ENCODE measurements at places on chromosomes 3 and 15.

DNA sequence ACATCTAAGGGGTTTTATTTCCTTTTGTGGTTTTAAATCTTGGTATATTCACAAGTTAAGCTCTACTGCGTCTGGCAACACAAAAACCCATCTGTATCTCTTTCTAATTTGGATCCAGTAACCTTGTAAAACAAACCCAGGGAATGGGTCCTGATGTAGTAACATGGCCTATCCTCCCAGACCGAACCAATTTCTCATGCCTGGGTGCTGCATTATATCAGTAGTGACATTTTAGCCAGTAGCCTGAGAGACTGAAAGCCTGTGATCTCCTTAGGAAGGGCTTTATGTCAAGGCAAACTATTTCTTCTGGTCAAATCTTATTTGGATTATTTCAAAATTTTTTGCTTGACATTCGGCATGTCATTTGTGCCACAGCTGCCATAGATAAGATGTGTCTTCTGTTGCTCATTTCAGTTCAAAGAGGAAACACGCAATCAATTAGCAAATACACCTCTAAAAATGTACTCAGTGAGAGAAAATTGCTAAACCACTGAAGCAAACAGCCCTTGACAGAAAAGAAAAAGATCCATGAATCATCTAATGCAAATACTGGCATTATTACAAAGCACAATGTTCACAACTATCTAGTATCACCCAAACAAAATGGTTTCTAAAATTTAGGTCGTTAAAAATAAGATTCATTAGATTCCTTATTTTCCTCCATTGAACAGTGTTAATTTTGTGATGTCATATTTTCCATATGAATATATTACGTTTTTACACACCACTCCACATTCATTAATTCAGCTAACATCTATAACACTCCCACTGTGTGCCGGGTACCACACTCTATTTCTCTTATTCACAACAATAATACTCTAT is 4.0 kb downstream of the NPTN start:
- no peak for DNase-seq

- DNase-seq, result no peak
Observed at GRCh38 chr3:146594843-146595482, 10.2 kb downstream of the PLSCR5 start.

- DNase-seq, result no peak
Observed at GRCh38 chr3:48473617-48473952, 27.0 kb downstream of the ATRIP start.

DNA sequence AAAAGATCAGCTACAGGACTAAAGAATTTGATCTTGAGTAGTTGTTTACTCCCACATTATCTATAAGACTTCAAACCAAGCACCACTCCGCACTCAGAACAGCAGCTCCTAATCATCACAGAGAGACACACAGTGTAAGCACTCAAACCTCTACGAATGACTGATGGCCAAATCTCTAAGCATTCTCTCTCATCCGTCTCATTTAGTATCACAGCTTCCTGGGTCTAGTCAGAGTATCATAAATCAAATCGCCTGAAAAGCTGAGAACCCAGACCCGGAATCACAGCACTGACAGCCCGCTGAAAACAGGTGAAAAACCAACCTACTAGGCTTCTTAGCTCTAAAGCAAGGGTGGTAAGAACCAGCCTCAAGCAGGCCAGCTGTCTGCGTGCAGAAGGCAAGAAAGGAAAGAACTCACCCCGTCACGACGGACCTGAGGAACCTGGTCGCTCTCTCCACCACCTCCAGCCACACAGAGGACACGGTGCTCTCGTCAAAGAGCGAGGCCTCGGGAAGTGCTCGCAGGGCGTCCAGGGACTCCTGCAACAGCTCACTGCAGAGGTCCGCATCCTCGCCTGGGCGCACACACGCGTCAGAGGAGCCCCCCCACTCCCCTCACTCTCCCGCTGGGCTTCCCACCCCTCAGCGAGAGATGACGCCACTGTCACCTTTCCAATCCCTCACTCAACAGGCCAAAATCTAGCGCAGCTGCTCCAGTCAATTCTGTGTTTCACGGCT is 47.9 kb downstream of the HERC2 start:
- no peak for DNase-seq

DNA sequence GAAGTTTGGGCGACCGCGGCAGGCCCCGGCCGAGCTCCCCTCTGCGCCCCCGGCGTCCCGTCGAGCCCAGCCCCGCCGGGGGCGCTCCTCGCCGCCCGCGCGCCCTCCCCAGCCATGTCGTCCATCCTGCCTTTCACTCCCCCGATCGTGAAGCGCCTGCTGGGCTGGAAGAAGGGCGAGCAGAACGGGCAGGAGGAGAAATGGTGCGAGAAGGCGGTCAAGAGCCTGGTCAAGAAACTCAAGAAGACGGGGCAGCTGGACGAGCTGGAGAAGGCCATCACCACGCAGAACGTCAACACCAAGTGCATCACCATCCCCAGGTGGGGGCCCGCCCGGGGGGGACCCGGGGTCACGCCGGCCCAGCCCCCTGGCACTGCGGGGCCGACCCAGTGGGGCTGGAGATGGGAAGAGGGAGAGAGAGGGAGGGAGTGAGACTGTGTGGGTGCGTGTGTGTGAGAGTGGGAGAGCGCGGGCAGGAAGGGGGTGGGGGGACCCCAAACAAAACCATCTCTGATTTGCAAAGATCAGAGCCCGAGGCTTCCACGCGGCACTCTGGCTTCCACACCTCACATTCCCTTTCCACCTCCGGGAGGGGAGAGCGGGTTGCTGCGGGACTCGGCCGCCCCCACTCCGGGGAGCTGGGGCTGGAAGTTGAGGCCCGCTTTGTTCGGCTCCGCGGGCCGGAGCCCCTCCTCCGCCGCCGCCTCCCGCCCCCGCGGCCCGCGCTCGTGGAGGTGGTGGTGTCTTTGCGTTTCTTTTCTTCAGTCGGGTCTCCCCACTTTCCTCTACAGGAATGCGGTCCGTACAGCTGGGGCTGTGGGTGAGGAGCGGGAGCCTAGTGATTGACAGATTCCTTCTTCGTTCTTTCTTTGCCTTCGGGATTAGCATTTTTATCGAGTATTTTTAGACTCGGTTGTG is 898 bp downstream of the SMAD3 start:
- DNase-seq, result no peak

- no peak for DNase-seq
Observed at GRCh38 chr3:54563501-54564200, 364.2 kb downstream of the LRTM1 start.

DNA sequence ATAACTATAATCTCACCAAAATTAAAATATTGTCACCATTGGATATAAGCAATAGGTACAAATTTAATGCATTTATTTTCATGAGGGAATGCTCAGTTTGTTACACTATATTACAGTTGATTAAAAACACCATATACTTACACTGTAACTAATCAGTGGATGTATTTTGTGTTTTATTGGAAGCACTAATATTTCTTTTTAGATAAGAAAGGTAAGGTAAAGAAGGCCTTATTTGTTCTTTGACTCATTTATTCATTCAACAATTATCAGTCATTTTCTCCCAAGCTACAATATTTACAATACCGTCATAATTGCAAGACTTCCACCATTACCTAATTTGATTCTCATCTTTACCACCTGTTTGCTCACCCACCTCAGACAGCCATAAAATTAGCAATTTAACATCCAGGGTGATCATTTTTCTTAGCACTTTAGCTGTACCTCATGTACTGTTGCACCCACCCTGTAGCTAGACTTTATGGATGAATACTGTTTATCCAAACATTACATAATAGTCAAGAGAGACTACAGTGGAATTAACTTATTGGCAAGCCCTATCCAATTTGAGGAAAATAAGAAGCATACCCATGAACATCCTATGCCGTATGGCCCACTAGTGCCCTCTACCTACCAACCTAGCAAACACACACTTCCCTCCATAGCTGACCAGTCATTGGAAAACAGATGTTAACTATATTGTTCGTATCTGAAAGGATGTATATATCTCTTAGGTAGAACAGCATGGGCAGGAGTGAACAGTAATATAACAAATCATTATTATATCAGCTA is 229.6 kb downstream of the BBX start:
- peak; percentile 92 for DNase-seq

- DNase-seq, result no peak
Observed at GRCh38 chr3:189233225-189233858, 61.6 kb downstream of the TPRG1 start.

GRCh38 chr3:116413319-116413718 is 32.0 kb downstream of the LSAMP start:
- no peak for DNase-seq

DNA sequence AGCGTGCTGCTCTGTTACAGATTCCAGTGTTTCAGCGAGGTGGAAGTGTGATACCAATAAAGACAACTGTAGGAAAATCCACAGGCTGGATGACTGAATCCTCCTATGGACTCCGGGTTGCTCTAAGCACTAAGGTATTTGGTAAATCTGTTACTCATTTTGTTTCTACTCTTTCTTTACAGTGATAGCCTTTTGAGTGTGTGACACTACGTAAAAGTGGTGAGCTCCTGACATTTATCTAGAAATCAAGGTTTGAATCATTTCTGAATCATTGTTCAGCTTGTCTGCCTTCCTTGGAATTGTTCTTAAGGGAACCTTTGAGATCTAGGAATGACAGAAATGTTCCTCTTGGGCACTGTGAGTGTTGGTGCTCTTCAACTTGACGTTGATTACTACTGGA is 11.2 kb upstream of the CAPN3 start:
- no peak for DNase-seq

DNA sequence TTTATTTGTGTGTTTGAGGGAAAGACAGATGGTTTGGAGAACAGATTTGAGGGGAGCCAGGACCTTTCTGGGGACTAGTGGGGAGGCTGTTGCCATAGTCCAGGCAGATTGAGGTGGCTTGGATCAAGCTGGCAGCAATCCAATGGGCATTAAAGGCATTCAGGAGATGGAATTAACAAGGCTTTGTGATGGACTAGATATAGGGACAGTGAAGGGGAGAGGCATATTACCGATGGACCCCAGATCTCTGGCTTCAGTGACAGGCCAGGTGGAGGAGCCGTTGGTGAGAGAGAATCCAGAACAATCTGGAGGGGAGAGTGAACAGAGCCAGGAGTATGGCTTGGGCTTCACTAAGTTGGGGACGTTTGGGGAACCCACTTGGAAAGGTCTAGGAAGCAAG is 124.8 kb downstream of the EEFSEC start:
- DNase-seq, result no peak

- no peak for DNase-seq
Observed at GRCh38 chr15:80780416-80781221, 1.4 kb downstream of the CEMIP start.

DNA sequence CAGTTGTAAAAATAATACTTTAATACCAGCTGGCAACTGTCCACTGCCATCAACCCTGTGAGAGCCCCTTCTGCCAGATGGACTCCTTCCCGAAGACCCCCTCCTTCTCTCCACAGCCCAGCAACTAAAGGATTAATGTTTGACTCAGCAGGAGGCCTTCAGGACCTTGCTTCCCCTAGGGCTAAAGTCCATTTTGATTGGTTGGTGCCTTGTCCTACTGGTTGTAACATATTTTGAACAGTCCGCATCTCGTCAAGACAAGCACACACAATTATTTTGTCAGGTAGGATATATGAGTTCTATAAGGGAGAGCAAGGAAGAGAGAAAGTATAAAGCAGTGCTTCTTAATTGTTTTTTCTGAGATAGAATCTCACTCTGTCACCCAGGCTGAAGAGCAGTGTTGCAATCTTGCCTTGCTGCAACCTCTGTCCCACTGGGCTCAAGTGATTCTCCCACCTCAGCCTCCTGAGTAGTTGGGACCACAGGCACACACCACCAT is 18.6 kb downstream of the ACOX2 start:
- no peak for DNase-seq

DNA sequence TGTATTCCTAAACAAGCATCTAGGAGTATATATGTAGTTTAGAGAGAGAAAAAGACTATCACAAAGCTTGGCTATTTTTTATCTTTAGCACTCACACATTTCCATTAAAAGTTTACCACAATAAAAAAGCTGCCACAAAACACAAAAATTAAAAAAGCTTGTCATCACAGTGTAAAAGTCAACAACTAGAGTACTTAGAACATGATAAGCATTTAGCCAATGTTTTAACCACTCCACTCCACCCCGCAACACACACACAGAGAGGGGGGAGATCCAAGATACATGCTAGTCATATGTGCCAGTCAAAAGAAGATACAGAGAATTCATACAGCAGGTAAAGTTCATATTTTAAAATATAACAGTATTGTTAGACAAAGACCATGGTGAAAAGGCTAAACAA is 79.7 kb downstream of the STAG1 start:
- DNase-seq, result no peak

DNA sequence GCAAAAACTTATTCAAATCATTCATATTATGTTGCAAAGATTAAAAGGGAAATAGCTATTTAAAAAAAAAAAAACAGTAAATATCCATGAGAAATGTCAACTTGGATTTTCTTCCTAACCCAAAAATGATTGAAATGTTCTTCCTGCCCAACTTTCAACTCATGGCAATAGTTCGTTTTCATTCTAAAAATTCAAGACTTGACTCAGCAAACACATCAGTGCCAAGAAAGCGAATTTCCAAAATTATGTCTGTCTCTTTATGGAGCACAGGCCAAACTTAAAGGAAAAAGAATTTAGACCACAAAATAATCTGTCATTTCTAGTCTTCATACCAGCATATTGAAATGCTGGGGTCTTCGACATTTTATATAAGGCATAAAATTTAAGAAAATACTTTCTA is 63.7 kb downstream of the MAGI1 start:
- no peak for DNase-seq

GRCh38 chr3:113663324-113663750 is 33.1 kb downstream of the USF3 start:
- no peak for DNase-seq

GRCh38 chr3:140845882-140846281 is 95.8 kb upstream of the SLC25A36 start:
- no peak for DNase-seq

GRCh38 chr15:92667287-92667904 is 11.8 kb upstream of the FAM174B start:
- DNase-seq, result peak; percentile 31

DNA sequence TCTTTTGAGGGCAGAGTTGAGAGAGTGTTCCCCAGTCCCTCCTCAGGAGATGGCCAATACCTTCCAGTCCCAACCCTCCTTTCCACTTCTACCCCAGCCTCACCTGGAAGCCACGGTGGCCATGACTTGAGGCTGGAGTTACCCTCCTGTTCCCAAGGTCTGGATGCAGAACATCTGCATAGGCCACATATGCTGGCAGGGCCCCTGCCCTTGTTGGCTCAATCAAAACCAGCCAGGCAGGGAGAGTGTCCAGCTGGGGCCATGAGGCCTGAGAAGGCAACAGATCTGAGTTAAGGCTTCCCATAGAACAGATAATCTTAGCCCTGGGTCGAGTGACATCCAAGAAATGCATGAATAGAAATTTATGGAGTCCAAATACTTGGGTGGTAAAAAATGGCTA is 23.6 kb upstream of the VIPR1 start:
- DNase-seq, result no peak

GRCh38 chr3:122947738-122948137 is 79.8 kb downstream of the SEMA5B start:
- no peak for DNase-seq
